ENCODE measurements at places on chromosomes 16 and 17.

DNA sequence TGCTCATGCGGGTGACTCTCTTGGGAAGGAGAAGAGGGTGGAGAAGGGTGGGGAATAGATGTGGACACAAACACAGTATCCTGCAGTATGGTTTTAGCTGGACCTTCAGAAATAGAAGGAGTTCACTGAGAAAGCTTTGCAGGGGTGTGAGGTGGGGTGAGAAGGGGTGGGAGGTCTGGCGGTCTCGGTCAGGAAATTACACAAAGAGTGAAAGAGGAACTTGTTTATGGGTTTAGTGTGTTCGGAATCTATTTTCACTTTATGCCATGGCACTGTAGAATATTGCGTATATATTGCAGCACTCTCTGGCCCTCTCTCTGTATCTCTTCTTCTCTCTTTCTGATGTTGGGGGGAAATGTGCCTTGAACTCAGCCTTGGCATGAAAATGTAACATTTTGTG is 148.2 kb upstream of the GOT2 start:
- DNase-seq = no peak

DNA sequence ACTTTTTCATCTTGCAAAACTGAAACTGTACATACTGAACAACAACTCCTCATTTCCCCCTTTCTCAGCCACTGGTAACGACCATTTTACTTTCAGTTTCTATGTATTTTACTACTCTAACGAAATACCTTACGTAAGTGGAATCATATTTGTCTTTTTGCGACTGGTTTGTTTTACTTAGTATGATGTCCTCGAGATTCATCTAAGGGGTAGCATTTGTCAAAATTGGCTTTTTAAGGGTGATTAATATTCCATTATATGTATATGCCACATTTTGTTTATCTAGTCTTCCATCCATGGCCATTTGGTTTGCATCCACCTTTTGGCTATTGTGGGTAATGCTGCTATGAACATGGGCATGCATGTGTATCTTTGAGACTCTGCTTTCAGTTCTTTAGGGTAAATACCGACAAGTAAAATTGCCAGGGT is 10.4 kb downstream of the KPNB1 start:
- no peak for DNase-seq

DNA sequence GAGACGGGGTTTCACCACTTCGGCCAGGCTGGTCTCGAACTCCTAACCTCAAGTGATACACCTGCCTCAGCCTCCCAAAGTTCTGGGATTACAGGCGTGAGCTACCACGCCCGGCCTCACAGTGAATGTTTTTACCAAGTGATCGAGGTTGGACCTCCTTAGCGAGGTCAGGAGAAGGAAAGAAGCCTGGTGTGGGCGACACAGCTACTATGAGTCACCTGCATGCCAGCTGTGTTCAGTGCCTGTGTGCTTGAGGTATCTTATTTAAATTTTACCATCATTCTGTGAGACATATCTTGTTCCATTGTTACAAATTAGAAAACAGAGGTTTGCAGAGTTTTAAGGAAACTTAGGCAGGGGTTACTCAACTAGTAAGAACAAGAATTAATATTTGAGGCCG is 174.8 kb upstream of the DYNLRB2 start:
- DNase-seq = no peak

GRCh38 chr17:58172369-58173071 is 5.7 kb downstream of the OR4D2 start:
- DNase-seq = peak; percentile 53

DNA sequence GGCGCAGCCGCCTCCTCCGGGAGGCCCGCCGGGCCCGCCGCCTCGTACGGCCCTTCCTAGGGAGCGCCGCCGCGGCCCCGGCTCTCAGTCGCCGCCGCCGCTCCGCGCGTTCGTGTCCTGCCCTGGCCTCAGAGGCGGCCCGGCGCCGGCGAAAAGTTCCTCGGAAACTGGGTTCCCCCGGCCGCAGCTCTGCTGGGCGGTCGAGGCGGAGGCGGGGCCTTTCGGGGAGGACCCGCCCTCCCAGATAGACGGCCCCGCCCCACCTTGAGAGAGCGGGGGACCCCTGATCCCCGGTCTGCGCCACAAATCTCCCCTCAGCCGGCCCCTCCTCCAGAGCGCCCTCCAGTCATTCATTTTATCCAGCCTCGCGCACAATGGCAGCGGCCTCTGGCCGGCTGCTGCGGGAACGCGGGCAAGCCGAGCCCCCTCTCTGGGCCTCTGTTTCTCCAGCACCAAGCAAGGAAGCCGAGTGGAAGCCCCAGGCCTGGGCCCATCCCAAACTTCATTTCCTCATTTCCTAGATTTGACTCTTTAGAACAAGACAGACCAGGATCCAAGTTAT is at the start of gene SREBF1:
SREBF1 (minus strand) TSS at position 169 of the 562 bp plus-strand sequence. CDS start 169 bp downstream, outside the sequence.
- DNase-seq = peak; percentile 82

DNA sequence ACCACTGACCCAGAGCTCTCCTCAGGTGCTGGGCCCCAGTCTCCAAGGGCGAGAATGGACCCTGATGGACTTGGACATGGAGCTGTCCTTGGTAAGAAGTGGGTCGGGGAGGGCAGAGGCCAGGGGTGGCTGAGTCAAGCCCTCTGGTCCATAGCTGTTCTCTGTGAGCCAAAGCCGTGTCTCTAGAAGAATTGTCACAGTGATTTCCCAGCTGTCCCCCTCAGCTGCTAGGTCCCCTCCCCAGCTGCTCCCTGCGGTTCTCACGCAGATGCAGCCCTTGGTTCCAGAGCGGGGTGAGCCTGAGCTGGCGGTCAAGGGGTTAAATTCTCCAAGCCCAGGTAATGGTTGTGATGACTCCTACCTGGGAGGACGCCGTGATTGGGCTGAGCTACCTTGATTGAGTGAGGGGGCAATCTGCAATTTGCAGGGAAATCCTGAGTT is 1.3 kb upstream of the NOL3 start:
- no peak for DNase-seq

- no peak for DNase-seq
These were observed 36.8 kb downstream of the CBFA2T3 start for GRCh38 chr16:88939972-88940861.

GRCh38 chr17:65071861-65072260 is 15.3 kb upstream of the GNA13 start:
- peak; percentile 33 for DNase-seq

DNA sequence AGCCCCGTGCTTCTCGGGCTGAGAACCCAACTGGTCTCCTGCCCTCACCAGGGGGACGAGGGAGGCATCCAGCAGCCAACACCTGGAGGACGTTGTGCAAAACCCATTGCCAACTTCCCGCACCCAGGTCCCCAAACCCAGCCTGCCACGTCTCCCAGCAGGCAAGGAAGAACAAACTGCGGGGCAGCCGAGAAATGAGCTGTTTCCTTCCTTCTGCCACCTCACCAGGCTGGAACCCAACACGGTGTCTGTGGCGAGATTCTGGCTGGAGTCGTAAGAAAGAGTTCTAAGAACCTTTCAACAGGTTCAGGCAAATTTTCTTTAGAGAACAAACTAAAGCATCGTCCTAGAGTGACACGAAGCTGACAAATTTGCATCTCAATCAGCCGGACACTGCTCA is 3.6 kb downstream of the SLC43A2 start:
- DNase-seq = no peak

GRCh38 chr17:36937001-36937958 is at the start of gene LHX1:
TSS of gene LHX1 (plus strand) at chr17:36937475. CDS start at chr17:36938198, 723 bp downstream.
- DNase-seq = no peak

DNA sequence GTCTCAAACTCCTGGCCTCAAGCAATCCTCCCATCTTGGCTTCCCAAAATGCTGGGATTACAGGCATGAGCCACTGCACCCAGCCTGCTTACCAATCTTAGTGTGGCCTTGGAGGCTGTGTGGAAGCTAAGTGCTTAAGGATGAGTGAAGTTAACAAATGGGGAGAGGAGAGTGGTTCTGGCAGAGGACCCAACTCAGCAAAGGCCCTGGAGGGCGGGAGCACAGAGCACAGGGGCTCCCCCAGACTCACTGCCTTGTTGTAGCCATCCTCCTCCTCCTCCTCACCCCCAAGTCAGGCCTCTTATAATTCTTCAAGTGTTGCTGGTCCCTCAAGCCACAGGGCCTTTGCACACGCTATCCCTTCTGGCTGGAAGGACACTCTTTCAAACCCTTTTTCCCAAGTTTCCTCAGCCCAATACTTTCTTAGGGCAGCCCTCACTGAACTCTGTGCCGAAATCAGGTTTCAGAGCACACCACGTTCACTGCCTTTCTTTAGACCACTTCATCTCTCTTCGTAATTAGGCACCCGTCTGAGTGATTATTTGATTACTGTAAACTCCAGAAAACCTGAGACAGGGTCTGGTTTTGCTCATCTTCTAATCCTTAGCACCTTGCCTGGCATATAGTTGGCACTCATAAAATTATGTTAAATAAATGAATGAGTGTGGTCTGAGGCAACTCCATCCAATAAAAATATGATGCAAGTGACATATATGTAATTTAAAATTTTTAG is 23.4 kb downstream of the NGFR start:
- DNase-seq = no peak

DNA sequence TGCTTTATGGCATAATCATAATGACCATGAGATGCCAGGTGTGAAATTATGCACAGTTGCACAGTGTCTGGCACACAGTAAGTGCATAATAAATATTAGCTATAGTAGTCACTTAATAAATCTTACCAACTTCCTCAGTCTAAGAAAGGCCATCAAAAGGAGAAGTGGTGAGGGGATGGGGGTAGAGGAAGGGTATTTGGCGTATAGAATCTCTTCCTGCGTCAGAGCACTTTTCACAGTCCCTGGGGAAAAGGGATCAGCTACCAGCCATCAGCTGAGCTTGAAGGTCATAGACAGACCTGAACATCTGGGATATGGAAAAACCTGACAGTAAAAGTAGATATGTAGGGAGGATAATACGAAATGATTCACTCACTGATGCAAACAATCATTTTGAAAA is 5.8 kb downstream of the CRHR1 start:
- no peak for DNase-seq

DNA sequence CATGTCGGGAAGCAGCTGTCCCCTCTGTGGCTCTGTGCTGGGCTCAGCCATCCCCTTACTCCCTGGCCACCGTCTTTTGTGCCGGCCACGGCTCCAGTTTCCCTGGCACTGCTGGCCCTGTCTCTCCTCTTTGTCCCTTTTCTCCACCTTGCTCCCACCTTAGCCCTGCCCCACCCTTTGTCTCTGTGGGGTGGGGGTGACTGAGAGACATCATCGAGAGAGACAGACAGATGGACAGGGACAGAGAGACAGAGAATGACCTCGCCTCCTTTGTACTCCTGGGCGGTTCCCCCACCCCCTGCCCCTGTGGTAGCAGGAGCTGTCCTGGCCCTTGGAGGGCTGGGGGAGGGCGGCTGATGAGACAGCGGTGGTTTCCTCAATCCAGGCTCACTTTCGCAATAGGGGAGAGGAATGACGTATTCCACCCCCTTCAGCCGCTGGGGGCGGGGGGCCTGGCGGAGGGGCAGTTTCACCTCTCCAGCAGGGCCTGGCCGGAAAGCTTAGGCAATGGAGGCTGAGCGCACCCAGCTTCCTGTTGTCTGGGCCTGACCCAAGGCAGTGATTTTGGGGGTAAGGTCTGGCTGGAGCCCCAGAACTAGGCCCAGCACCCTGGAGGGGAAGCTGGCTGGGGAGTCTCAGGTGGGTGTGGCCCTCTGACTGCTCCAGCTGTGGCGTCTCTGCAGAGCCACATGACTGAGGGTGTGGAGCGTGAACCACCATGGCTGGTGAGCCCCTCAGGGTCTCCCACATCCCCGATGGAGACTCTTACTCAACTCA is 7.3 kb downstream of the FMNL1 start:
- DNase-seq = peak; percentile 16

DNA sequence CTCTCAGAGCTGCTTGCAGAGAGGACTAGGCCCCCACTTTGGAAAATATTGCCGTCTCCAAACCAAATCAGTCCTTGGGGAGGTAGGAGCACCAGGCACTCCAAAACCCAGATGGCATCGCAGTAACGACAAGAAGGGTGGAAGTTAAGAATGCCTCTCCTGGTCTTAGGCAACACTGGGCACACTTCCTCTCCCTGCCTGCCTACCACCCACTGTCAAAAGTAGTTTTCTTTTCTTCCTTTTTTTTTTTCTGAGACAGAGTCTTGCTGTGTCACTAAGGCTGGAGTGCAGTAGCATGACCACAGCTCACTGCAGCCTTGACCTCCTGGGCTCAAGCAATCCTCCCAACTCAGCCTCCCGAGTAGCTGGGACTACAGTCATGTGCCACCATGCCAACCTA is 47.2 kb downstream of the SRL start:
- DNase-seq = no peak

DNA sequence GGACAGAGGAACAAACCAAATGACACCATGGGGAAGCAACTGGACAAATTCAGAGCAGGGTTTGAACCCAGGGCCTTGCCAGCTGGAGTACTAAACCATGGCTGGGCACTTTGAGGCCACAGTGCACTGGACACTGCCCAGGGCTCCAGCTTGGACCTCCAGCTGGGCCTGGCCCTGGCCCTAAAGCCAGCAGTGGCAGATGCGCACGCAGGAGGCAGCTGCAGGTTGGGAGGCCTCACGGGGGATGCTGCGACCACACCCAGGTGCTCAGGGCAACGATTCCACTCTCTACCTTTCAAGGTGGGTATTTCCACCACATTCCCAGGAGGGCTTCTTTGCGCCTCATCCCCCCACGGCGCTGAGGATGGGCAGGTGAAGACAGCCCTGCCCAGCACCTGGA is 28.9 kb downstream of the WNT3 start:
- no peak for DNase-seq

DNA sequence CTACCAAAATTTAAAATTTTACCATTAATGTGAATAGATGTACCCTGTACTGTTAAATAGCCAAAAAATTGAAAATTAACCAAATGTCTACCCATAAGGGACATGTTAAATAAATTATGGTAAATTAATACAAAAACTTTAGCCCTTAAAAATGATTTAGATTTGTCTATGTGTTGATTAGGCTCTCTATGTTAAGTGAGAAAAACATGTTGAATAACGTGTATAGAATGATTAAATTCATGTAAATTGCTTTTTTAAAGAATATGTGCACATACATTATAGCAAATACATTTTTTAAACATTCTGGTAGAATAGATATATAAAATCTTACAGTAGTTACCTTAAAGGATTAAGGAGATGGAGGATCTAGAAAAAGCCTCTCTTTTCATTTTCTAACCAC is 59.5 kb downstream of the BRIP1 start:
- no peak for DNase-seq

GRCh38 chr16:71853413-71853812 is 7.6 kb downstream of the ATXN1L start:
- no peak for DNase-seq

GRCh38 chr17:32493571-32493970 is 6.8 kb downstream of the CDK5R1 start:
- no peak for DNase-seq

DNA sequence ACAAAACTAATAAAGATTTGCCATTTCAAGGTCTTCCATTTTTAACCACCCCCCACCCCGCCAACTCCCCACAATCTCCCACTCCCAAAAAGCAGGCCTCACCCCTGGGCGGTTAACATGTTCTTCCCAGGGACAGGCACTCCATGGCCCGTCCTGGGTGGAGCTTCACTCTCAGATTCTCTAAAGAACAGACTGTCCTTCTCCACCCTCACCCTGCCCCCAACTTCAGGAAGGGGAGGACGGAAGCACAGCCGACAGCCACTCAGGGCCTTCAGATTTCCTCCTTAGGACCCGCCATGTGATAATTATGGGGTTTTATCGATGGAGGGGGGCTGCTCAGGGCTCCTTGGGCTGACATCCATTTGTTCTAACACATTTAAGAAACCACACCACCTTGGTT is 61.9 kb downstream of the ZFHX3 start:
- no peak for DNase-seq

- DNase-seq = peak; percentile 42
These were observed 4.7 kb downstream of the COQ7 start for GRCh38 chr16:19071811-19072777.

Data from RKO (cell line).